T-helper 17 cell (primary cell): ENCODE measurements at places on chromosomes 1 and 21. TPM values are rescaled to one million over a fixed set of nuclear protein-coding genes. Genes with fewer than 3 reads are reported as not detected.

DNA sequence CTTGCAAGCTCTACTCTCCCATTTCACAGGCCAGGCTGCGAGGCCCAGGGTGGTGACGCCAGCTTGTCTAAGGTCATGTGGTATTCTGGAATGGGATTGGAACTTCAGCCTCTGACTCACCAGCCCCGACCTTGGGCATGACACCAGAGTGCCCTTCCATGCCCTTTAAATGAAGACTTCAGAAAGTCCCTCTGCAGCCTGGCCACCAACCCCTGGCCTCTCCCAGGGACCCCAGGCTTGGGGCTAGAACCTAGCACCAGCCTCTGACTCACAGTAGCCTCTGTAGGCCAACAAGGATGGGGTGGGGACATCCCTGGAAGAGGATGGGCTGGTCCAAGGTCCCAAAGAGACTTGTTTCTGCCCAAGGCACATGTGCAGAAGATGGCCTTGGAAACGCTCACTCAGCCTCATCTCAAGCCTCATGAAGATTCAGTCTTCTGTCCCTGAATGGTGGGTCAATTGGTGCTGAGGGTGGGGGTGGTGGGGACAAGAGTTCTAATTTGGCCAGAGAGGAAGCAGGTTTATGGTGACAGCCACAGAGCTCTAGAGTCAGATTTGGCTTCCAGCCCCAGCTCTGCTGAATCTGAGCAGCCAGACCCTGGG, 36.1 kb upstream of the RUNX3 start:
- DNase-seq, result no peak

GRCh38 chr1:40903106-40903505, 40.9 kb upstream of the CITED4 start:
- no peak for DNase-seq

Gene TDRD5
- total RNA-seq, result not detected

DNA sequence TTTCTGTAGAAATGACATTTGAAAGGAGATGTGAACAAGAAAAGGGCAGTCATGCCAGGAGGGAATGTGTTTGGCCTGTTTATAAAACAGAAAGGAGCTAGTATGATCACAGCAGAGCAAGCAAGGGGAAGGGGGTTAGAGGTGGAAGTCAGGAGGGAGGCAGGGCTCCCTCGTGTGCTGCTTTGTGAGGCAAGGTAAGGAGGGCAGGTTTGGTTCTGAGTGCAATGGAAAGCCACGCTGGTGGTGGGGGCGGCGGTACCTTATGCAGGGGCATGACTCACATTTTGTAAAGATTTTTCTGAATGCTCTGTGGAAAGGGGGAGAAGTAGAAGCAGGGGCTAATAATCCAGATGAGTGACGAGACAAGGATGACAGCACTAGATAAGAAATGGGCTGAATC, 197.5 kb upstream of the C8B start:
- DNase-seq, result no peak

- no peak for DNase-seq
These were observed 54.4 kb downstream of the NIBAN1 start for GRCh38 chr1:184919892-184920291.

Gene SEMA4A
- total RNA-seq, result 21.7 TPM

GRCh38 chr1:113303267-113303666, 87.0 kb upstream of the MAGI3 start:
- DNase-seq, result no peak

- DNase-seq, result no peak
These were observed 1.9 kb upstream of the SLC27A3 start for GRCh38 chr1:153773096-153773921.

DNA sequence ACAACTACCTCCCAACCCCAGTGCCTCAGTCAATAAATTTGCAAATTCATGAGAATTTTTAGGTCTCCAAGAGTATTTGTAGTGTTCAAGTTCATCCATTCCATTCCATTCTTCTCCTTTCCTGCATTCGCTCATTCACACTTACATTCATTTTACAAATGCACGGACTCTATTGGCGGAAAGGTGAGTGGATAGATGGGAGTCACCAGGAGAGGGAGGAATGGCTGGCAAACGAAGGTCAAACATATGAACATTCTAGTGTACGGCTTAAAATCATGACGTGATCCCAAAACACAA, 2.5 kb downstream of the LORICRIN start:
- DNase-seq, result no peak

Gene MYBPHL
- not detected for total RNA-seq

Gene WNT2B
- 0.37 TPM for total RNA-seq

Gene PLA2G2D
- not detected for total RNA-seq

DNA sequence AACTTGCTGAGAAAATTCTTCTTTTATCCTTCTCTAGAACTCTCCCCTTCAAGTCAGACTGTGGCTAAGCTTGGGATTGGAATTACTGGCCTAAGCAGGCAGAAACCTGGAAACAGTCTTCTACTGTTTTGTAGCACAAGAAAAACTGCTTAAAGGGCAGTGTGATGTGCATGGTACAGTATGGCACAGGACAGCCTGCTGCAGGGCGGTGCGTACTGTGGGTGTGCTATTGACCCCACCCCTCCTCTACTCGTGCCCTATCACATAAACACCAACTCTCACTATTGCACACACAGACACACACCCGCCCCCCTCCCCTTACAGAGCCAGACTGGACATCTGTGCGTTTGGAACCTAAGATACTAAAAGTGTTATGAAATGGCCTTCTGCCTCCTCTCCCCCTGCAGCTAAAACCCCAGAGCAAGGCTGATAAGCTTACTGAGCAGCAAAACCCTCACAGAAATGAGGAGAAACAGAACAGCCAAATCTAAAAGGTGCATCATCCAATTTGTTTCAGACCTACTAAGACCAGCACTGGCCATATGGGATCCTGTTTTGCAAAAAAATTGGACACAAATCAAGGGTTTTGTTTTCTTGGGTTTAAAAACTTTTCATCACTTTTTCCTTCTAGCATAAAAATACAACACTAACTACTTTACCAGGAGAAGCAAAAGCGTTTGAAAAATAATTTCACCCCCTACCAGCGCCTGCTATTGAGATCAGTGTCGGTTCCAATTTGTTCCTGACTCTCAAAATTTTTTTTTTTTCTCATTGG, 355.8 kb upstream of the LYPLAL1 start:
- no peak for DNase-seq

DNA sequence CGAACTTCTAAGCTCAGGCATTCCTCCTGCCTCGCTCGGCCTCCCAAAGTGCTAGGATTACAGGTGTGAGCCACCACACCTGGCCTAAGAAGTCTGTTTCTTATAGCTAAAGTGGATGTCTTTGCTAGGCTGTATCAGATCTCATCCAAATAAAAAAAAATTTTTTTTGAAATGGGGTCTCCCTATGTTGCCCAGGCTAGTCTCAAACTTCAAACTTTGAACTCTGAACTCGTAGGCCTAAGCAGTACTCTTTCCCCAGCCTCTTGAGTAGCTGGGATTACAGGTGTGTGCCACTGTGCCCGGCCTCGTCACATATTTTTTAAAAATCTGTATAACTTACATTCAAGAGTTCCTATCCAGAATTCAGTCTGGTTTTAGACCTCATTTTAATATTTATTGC, 40.5 kb downstream of the RPRD2 start:
- no peak for DNase-seq

Gene PSMA5
- total RNA-seq, result 53.1 TPM

Gene AADACL3
- not detected for total RNA-seq

- DNase-seq, result no peak
These were observed 36.5 kb downstream of the PUM1 start for GRCh38 chr1:31029026-31029425.

DNA sequence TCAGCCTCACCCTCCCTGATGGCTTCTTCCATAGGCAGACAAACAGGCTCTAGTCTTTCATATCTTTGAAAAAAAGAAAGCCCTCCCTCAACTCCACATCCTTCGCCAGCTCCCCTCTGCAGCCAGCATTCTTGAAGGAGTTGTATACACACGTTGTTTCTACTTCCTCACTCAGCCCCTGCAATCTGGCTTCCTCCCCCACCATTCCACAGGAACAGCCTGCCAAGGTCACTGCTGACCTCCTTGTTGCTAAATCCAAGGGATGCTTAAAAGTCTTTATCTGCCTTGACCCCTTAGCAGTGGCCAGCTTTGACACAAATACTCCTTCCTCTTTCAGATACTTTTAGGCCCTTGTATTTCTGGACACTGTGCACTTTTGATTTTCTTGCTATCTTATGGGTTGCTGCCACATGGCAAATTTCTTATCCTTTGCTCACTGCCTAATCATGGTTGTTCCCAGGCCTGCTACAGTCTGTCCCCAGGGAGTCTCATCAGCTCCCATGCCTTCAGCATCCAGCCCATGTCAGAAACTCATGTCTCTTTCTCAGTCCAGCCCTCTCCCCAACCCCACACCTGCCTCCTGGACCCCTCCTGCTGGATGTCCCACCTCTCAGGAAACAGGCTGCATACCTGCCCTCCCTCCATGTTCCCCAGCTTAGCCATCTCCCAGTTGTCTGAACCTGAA, 8.3 kb downstream of the FAM229A start:
- DNase-seq, result no peak
